ENCODE measurements at places on chromosomes 2 and 18. TPM values are rescaled to one million over a fixed set of nuclear protein-coding genes. Genes with fewer than 3 reads are reported as not detected.

The RNF138 gene
- total RNA-seq: 54.1 TPM

DNA sequence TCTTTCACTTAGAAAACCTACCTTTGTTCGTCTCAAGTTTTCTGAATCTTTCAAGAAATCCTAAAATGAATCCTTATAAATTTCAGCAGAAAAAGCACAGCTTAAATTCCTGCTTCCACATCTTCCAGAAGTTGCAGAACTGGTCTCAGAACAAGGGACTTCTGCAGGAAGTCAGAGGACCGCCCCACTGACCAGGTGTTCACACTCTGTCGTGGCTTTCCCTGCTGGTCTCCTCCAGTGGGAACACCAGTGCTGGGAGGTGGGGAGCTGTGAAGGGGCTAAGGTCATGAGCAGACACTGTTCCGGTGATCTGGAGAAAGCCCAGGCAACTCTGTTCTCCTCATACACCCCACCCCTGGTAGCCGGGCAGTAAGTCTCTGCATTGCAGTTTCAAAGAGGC, 3.5 kb downstream of the FAM110C start:
- DNase-seq: peak; percentile 69

The NPPC gene
- total RNA-seq: not detected

GRCh38 chr2:159185401-159186130, 100.9 kb downstream of the WDSUB1 start:
- no peak for DNase-seq

The TCF7L1 gene
- 2.0 TPM for total RNA-seq

- peak; percentile 61 for DNase-seq
Measured at GRCh38 chr2:156320486-156321098, 11.9 kb downstream of the NR4A2 start.

- no peak for DNase-seq
Measured at GRCh38 chr2:34121076-34121475, 522.0 kb upstream of the FAM98A start.

DNA sequence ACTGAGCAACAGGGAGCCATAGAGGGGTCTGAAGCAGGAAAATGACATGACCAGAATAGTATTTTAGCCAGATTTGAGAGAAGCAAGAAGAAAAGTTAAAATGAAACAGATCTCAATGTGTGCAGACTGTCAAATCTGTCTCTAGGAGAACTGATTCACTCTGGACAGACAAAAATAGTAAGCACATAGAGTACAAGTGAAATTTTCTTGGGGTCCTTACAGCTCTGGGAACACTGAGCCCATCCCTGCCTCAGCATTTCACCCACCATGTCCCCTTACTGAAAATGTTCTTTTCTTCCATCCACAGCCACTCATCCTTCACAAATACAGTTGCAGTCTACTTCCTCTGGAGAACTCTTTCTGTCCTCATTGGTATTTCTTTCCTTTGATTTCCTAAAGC, 359.2 kb downstream of the MTX2 start:
- no peak for DNase-seq
